ENCODE measurements at places on chromosomes 12 and 14. TPM values are rescaled to one million over a fixed set of nuclear protein-coding genes. Genes with fewer than 3 reads are reported as not detected.

KRT3 gene
- total RNA-seq = not detected

- no peak overlapping the region for H3K4me3 ChIP-seq
- H3K36me3 ChIP-seq = no peaks in the 10 kb centered on the region
- no peak for DNase-seq
- no peaks in the 10 kb centered on the region for H3K4me1 ChIP-seq
- H3K27ac ChIP-seq = no peak overlapping the region
Observed at GRCh38 chr14:86363047-86363446, 833.1 kb downstream of the FLRT2 start.

GRCh38 chr12:116620492-116621191 lies 61.5 kb downstream of the MAP1LC3B2 start:
- no peak overlapping the region for H3K27ac ChIP-seq
- H3K27me3 ChIP-seq = no peaks in the 10 kb centered on the region
- H3K4me1 ChIP-seq = no peaks in the 10 kb centered on the region
- no peak for DNase-seq

DNA sequence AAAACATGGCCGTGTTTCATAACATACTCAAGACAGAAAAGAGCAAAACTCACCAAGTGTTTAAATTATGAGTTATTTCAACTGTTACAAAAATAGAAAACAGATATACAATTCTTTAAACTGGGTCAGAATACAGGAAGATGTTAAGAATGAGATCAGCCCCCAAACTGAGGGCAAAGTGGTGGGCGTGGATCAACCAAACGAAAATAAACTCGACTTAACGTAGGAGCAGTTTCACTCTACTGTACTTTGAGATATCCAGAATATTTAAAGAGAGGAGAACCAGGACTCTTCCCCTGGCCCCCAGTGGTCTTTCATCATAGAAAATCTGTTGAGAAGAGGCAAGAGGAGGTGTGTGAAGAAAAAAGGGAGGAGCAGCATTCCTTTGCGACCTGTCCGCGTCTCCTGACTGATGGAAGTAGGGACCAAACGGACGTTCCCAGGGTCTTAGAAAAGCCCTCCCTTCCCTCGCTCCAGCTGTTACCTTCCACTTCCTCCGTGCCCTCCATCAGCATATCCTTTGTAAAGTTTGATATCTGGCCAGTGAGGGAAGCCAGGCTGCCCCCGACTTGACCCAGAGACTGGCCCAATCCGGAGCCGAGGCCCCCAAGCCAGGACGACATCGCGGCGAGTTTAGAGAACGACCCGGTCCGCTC lies 668 bp downstream of the TRIP11 start:
- peaks cover 17% of the 10 kb centered on the region for H3K4me1 ChIP-seq
- H3K4me3 ChIP-seq = peak overlapping the region; percentile 99

SAMD15 gene
- 9.2 TPM for total RNA-seq

- peak; percentile 37 for DNase-seq
- H3K4me3 ChIP-seq = no peak overlapping the region
- peak overlapping the region; percentile 31 for H3K27ac ChIP-seq
- H3K36me3 ChIP-seq = no peaks in the 10 kb centered on the region
- peaks cover 19% of the 10 kb centered on the region for H3K4me1 ChIP-seq
- no peaks in the 10 kb centered on the region for H3K27me3 ChIP-seq
Observed at GRCh38 chr14:102215576-102216250, 76.0 kb downstream of the WDR20 start.

DNA sequence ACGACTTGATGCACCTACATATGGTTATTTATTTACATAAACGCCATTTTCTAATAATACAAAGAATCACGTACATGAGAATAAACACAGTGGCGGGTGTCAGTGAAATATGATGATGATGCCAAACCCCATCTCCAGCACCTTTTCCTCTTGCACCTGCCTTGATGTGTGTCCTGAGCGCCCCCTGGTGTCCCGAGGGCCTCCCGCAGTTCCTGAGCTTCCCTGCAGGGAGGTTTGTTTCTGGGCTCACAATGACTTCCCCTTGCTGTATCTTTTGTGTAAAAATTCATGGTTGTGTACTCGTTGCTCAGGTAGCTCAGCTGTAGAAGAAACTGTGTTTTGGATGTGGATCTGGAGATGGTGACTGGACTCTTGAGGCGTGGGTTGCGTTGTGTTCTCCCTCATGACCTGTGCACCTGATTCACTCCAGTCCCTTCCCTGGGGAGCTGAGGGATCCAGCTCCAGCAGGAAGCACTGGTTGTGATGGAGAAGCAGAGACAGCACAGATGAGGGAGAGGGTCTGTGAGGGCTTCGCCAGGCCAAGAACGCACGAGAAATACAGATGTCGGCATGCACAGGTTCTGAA lies 1037.8 kb downstream of the TMEM121 start:
- no peak overlapping the region for H3K27ac ChIP-seq
- no peaks in the 10 kb centered on the region for H3K4me1 ChIP-seq
- H3K27me3 ChIP-seq = no peaks in the 10 kb centered on the region
- peak; percentile 75 for DNase-seq

SOAT2 gene
- total RNA-seq = not detected

GRCh38 chr12:85920324-85920947 lies 46.3 kb downstream of the NTS start:
- no peak for DNase-seq
- H3K27me3 ChIP-seq = no peaks in the 10 kb centered on the region
- no peak overlapping the region for H3K4me3 ChIP-seq
- no peaks in the 10 kb centered on the region for H3K36me3 ChIP-seq
- no peaks in the 10 kb centered on the region for H3K4me1 ChIP-seq

GRCh38 chr12:42201063-42201462 lies 37.0 kb downstream of the YAF2 start:
- DNase-seq = no peak
- H3K4me3 ChIP-seq = no peak overlapping the region
- H3K27ac ChIP-seq = no peak overlapping the region
- no peaks in the 10 kb centered on the region for H3K4me1 ChIP-seq

DNA sequence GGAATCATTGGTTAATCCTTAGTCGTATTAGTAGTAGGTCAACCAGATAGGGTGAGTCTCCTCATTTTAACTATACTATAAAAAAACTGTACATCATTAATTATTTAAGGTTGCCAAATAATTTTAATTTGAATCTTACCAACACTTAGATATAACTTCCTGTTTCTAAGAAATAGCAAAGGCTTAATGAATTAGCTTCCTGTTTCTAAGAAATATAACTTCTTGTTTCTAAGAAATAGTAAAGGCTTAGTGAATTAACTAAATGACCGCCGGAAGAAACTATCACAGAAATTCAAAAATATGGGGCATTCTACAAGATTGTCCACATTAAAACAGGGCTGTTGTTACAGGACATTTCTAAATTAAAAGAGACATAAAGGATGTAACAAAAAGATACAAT lies 392.9 kb upstream of the FOXG1 start:
- DNase-seq = no peak
- H3K36me3 ChIP-seq = no peaks in the 10 kb centered on the region
- H3K27me3 ChIP-seq = no peaks in the 10 kb centered on the region
- H3K4me1 ChIP-seq = no peaks in the 10 kb centered on the region
- no peak overlapping the region for H3K27ac ChIP-seq
- H3K4me3 ChIP-seq = no peak overlapping the region

TBX5 gene
- total RNA-seq = 0.12 TPM

DNA sequence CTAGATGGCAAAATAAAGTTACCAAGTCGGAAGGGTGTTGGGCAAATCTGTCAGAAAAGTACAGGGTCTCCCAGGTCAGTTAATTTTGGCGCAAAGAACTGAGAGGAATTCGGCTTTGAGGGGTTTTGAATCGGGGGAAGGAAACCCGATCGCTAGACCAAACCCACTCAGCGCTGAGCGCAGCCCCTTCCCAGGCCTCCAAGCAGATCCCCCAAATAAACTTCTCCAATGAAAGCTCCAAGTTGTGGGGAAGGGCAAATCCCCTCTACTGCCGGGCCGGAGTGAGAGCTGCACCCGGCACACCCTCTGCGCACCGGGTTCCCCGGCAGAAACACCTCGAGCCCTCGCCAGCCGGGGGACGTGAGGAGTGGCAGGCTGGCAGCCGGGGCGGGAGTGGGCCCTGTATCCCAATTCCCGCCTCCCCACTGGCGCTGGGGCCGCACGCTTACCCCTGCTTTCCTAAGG lies 441 bp downstream of the E2F7 start:
- no peaks in the 10 kb centered on the region for H3K36me3 ChIP-seq
- no peaks in the 10 kb centered on the region for H3K27me3 ChIP-seq
- no peak for DNase-seq
- H3K4me3 ChIP-seq = peak overlapping the region; percentile 78
- no peak overlapping the region for H3K27ac ChIP-seq

- H3K27ac ChIP-seq = no peak overlapping the region
- no peaks in the 10 kb centered on the region for H3K36me3 ChIP-seq
- no peak overlapping the region for H3K4me3 ChIP-seq
- no peak for DNase-seq
Observed at GRCh38 chr12:97017213-97017612, 110.2 kb downstream of the NEDD1 start.

KIF26A gene
- total RNA-seq = 18.3 TPM

HOXC12 gene
- total RNA-seq = 0.06 TPM

DNA sequence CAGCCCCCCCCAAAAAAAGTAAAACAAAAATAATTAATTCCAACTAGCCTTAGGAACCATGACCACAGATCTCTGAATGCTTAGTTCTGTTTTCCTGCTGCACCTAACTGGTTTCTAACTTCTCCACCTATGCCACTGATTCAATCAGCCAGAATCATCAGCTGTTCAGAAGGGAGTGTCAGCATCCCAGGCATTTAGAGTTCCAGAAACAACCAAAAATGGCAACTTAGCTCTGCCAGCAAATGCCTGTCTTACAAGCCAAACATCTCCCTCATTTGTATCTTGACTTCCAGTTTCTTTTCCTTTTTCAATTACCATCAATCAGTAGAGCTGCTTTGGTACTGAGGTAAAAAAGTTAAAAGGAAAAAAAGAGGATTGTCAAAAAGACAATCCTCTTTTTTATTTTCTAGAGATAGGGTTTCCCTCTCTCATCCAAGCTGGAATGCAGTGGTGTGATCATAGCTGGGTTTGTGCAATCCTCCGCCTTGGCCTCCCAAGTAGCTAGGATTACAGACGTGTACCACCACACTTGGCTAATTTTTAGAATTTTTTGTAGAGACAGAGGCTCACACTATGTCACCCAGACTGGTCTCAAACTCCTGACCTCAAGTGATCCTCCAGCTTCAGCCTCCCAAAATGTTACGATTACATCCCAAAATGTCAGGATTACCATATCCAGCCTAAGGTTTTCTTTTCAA lies 45.2 kb upstream of the ISM2 start:
- peak overlapping the region; percentile 14 for H3K27ac ChIP-seq
- no peaks in the 10 kb centered on the region for H3K27me3 ChIP-seq
- H3K36me3 ChIP-seq = no peaks in the 10 kb centered on the region
- H3K4me1 ChIP-seq = peaks cover 24% of the 10 kb centered on the region
- H3K4me3 ChIP-seq = no peak overlapping the region

- H3K27me3 ChIP-seq = no peaks in the 10 kb centered on the region
- no peak overlapping the region for H3K27ac ChIP-seq
- no peak overlapping the region for H3K4me3 ChIP-seq
- no peaks in the 10 kb centered on the region for H3K4me1 ChIP-seq
Observed at GRCh38 chr12:44812062-44812461, 64.1 kb downstream of the NELL2 start.

- H3K4me1 ChIP-seq = no peaks in the 10 kb centered on the region
- no peak for DNase-seq
- H3K36me3 ChIP-seq = no peaks in the 10 kb centered on the region
- no peak overlapping the region for H3K4me3 ChIP-seq
Observed at GRCh38 chr12:29201746-29202145, 52.7 kb downstream of the FAR2 start.

DMAC2L gene
- total RNA-seq = 30.0 TPM

Measured in testis (tissue), 5 donors.